CD4-positive, alpha-beta T cell treated with Interleukin-15 for 4 hours (primary cell): ENCODE measurements at places on chromosomes 7 and 10.

DNA sequence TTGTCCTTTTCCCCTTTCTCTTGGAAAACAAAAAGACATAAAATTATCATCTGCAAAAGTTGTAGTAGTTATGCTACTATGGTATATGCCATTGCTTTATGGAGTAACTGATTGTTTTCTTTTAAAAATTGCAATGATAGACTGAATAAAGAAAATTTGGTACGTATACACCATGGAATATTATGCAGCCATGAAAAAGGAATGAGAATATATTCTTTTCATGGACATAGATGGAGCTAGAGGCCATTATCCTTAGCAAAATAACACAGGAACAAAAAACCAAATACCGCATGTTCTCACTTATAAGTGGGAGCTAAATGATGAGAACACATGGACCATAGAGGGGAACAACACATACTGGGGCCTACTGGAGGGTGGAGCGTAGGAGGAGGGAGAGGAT lies 538.8 kb downstream of the PLXDC2 start:
- DNase-seq: no peak

DNA sequence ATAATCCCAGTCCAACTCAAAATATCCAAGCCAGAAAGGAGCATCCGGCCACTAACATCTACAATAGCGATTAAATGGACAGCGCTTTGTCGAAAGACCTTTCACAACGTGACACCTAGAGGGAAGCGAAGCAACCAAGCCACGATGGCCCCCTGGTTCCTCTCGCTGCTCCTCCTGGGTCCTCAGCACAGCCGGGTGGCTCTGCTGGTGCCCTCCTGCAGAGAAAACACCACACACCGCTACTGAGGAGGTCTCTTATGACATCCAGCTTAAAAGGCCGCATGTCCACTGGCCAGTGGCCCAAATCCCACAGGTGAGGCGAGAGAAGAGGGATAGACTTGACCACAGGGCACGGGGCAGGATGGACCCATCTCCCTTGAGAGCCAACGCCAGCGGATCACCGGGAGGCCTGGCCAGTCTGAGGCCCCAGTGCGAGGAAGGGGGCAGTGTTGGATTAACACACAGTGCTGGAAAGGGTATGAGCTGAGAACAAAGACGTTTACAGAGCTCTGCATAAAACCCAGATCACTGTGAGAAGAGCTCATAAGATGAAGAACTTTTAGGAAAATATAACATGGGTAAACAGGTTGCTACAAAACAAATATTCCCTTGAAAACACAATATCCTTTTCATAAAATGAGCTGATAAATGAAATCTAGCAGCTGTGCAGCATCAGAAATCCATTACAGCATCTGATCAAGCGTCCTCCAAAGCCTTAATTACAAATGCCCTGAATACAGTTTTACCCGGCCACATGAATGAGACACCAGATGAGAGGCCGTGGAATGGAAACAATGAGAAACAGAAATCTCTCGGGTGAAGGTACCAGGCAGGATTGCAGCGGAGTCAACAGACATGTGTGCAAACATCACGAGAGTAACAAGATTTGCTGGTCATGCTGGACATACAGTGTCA lies 236.7 kb downstream of the DIP2C start:
- no peak for DNase-seq

- no peak for DNase-seq
Measured at GRCh38 chr7:156765901-156766656, 125.5 kb downstream of the RNF32 start.

DNA sequence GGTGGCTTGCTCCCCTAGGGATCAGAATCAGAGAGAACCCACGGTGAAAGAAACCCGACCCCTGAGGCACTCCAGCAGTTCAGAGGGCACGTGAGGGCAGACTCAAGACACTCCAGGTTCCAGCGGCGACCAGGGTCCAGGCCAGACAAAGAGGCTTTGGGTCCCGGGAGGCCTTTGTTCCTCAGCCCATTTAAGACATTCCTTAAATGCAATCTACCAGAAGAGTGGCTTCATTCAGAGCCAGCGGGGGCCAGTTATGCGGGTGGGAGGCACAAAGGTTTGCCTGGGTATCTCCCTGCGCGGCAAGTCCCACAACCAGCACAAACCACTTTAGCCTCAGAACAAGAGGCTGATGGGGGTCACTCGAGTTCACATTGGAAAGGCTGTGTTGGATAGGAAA lies 53.6 kb downstream of the AFAP1L2 start:
- no peak for DNase-seq
